Activated naive CD4-positive, alpha-beta T cell treated with anti-CD3 and anti-CD28 coated beads for 36 hours (primary cell): ENCODE measurements at places on chromosomes 6 and 20. TPM values are rescaled to one million over a fixed set of nuclear protein-coding genes. Genes with fewer than 3 reads are reported as not detected.

The CNR1 gene
- total RNA-seq: not detected

The DAAM2 gene
- not detected for total RNA-seq

The PNPLA1 gene
- not detected for total RNA-seq

The POM121L2 gene
- total RNA-seq: not detected

The PTK6 gene
- 0.35 TPM for total RNA-seq

The PRSS16 gene
- total RNA-seq: 1.3 TPM

The PARD6B gene
- total RNA-seq: 3.3 TPM

The KIAA0408 gene
- total RNA-seq: 3.1 TPM

The PNLDC1 gene
- not detected for total RNA-seq

The RAET1E gene
- total RNA-seq: not detected

The METTL24 gene
- not detected for total RNA-seq

DNA sequence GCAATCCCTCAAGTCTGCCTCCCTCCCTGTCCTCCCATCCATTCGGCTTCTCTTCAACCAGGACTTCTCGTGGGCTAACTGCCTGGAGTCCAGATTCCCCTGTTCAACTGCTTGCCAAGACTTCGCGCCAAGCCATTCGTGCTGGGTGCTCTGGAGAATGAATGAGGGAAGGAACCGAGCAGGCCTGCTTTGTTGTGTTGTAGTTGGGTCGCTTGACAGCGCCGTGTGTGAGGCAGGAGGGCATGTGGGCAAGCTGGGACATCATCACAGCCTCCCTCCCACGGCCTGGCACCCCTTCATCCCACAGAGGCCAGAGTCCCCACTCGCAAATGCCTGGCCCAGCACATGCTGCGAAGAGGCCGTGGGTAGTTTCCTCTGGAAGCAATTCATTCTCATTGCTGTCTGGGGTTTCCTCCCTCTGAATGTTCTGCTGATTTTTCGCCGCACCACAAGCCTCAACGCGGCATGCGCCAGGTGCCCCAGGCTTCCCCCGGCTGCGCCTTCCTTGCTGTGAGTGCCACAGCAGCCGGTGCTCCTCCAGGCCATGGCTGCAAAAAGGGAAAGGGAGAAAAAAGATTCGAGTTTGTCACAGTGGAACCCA is 336.0 kb downstream of the QKI start:
- no peak for DNase-seq

DNA sequence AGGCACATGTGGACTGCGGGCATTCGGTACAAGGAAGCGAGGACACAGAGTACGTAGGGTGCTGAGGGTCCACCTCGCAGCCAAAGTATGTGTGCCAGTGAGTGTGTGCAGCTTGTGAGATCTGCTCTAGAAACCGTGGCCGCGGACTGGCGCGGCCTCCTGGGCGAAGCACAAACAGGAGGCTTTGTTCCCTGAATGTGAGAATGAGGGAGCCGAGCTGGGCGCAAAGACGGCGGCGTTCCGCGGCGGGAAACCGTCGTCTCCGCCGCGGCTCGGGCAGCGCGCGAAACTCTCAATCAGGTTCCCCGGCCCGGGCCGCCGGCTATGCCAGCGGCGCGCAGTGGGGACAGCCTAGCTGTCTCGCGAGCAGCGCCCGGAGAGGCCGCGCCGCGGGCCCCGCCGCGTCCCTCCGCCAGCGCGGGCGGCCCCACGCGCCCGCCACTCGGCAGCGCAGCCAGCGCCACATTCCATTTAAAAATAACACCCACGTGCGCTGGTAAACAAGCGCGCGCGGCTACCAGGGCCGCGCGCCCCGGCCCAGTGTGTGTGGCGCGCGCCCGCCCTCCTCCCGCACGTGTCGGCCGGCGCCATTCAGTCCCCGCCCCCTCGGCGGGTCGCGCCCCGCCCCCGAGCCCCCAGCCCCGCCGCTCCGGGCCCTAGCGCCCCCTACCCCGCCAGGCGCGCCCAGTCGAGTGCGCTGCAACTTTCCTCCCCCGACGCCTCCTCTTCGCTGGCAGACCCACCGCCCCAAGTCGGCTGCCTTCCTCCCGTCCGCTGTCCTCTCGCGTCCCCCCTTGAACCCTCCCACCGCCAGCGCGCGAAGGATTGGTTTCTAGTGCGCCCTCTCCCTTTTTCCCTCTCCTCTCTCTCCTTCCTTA is 3.0 kb upstream of the FOXO3 start:
- DNase-seq: peak; percentile 56

GRCh38 chr6:56424064-56424463 is 176.7 kb upstream of the COL21A1 start:
- no peak for DNase-seq

DNA sequence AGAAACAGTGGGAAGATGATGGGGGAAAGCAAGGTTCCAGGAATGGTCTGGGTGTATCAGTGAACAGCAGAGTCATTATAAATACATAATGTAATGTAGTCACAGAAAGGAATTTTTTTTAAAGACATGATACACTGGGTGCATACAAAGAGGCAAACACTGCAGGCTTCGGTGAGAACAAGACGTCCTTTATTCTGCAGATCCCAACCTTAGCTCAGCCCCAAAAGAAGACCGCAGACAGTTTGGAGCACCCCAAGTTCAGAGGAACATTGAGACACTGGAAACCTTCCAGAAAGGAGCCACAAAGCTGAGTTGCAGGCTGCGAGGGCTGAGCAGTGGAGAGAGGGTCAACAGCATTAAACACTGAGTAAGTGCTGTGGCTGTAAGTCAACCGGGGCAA is 30.6 kb upstream of the FOXC1 start:
- no peak for DNase-seq

DNA sequence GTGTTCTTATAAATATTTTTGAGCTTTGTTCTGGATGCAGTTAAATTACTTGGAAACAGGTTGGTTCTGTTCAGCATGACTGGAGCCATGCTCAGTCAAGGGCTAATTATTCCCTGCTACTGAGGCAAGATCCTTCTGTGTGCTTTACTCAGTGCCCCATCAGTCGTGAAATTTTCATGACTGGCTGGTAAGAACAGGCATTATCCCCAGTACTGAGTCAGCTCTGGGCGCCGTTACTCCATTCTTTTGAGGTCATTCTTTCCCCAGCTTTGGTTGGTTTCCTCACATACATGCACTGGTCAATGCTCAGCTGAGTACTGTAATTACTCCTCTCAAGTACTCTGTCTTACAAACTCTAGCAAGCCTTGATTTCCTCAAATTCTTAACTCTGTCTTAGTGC is 71.3 kb downstream of the CDKAL1 start:
- DNase-seq: no peak

DNA sequence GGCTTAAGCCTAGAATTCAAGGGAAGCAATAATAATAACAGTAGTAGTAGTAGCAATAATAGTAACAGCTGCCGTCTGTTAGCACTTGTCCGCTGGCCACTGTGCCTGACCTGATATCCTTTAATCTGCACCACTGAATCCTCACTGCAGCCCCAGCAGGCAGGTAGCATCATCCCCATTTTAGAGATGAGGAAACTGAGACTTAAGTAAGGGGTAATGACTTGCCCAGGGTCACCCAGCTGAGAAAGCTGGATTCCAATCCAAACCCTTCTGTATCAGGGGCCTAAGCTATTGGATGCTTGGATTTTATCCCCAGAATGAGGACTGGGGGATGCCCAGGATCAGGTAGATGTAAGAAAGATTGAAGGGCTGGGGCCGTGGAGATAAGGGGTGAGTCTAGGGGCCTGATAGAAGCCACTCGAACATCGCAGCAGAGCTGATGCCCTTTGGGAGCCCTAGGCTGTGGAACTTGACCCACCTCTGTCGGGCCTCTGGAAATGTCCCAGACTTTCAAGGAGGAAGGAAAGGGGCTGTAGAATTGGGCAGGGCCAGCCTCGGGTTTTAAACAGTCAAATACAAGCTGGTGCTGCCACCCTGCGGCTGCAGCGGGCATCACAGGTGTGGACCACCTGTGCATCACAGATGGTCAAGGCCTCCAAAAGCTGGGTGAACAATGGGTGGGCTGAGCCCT is 102.1 kb upstream of the MYL9 start:
- peak; percentile 76 for DNase-seq

GRCh38 chr6:34011264-34011663 is 134.6 kb downstream of the GRM4 start:
- DNase-seq: no peak

DNA sequence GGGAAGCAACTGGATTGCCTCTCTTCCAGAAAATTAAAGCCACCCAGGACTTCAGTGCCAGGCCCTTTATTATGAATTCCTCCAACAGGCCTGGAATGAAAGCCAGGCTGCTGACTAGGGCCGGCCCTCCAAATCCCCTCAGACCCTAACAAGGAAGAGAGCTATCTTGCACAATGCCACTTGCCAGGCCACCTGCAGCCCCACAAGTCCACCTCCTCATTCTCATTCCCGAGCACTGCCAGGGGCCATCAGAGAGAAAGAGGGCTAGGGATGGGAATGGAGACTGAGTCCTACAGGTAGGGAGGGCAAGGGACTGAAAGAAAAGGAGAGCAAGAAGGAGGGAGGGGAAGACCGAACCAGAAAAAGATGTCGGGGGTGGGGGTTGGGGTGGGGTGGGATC is 86.5 kb downstream of the MRPL14 start:
- no peak for DNase-seq

DNA sequence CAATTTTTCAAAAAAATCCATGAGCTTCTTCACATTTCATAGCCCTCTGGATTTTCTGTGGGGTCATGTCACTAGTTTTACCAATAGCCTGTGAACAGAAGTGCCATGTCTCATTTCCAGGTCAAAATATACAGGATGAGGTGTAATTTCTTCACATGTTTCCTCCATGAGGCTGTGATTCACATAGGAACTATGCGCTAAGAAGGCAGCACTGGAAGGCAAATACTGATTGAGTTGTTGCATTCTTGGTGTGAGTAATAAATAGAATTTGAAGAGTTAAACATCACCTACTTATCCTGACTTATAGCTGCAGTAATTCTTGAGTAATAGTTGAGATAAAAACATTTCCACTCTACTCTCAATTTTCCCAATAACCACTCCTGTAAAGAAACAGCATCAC is 442.3 kb downstream of the HAO1 start:
- DNase-seq: no peak

DNA sequence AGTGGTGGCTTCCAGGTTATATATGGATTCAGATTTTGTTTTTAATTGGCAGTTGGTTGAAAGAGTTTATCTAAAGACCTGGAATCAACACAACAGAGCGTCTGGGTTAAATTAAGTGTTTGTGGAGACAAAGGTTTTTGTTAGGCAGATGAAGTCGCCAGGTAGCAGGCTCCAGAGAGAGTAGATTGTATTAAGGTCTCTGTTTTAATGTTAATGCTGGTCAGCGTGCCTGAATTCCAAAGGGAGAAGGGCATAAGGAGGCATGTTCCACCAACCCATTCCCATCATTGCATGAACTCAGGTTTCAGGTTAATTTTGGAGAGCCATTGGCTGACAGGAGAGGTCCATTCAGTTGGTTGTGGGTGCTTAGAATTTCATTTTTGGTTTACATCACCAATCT is 744.1 kb upstream of the GJE1 start:
- DNase-seq: no peak

GRCh38 chr20:8020314-8021079 is 936 bp upstream of the TMX4 start:
- DNase-seq: no peak

DNA sequence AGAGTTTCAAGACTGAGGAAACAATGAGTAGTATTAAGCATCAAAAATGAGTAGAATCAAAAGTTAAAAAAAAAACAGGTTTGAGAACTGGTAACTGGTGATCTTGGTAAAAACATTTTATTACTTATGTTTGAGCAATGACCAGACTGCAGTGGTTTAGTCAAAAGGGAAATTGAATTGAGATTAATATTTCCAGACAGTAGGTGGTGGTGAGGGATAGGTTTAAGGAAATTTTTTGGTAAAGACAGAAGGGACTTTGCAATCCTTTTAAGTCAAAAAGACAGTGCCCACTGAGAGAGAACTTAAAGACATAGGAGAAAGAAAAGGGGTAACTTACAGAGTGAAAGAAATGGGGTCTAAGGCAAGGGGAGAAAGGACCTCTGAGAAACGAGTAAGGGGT is 156.9 kb downstream of the ASCC3 start:
- DNase-seq: no peak

DNA sequence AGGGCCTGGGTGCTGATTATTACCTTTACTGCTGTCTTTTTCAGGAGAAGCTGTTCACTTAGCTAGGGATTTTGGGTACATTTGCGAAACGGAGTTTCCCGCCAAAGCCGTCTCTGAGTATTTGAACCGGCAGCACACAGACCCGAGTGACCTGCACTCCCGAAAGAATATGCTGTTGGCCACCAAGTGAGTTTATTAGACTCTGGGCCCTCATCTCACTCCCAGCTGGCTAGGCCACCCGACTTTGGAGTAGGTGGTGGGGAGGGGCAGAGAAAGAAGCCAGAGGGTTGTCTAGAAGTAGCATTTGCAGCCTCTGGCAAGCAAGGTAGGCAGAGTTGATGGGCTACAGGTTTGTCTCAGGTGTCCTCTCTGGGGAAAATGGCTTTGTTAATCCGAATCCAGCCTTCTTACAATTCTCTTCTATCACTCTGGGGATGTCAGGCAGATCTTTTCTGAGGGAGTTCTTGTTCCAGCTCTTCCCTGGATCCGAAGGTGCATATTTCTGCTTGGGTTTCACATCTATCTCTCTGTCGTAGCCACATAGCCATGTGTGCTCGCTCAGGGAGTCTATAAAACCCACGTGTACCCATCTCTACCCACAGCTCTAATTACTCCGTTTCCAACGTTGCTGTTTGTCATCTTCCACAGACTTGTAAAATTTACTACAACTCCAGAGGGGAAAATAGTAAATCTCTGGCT is 21.6 kb downstream of the TFAP2B start:
- DNase-seq: no peak

GRCh38 chr6:149342525-149342924 is 25.0 kb downstream of the TAB2 start:
- DNase-seq: no peak

DNA sequence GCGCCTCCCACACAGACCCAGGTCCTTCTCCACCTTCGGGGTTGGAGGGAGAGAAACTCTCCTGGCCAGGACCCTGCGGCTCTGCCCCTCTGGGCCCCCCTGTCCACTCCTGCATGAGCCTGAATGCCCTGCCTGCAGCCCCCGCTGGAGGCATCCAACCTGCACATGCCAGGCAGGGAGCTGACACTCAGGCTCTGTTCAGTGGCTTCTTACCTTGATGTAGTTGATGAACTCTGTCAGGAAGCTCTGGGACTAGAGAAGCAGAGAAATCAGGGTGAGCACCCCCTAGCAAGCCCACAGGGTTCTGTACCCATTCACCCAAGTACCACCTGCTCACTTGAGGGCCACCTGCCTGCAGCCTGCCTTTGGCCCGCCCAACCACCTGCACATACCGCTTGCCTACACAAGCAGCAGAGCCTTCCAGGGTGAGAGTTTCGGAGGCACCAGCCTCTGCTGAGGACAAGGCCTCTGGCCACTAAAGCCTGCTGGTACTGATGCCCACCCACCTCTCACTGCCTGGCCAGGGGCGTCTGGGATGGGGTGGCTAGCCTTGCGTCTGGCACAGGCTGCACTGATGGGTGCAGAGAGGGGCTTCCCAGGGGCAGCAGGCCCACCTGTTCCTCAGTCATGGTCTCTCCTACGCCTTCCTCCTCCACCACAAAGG is 9.7 kb downstream of the DDRGK1 start:
- DNase-seq: no peak

- DNase-seq: no peak
Observed at GRCh38 chr20:32235331-32236047, 27.8 kb downstream of the POFUT1 start.

GRCh38 chr6:43948527-43949485 is 178.4 kb downstream of the MRPL14 start:
- DNase-seq: no peak

- no peak for DNase-seq
Observed at GRCh38 chr6:33719326-33719987, 8.0 kb upstream of the UQCC2 start.

GRCh38 chr6:284486-284885 is 7.8 kb upstream of the DUSP22 start:
- no peak for DNase-seq

GRCh38 chr20:54429364-54429763 is 46.0 kb upstream of the DOK5 start:
- no peak for DNase-seq
